ENCODE measurements at places on chromosomes 2 and 18.

DNA sequence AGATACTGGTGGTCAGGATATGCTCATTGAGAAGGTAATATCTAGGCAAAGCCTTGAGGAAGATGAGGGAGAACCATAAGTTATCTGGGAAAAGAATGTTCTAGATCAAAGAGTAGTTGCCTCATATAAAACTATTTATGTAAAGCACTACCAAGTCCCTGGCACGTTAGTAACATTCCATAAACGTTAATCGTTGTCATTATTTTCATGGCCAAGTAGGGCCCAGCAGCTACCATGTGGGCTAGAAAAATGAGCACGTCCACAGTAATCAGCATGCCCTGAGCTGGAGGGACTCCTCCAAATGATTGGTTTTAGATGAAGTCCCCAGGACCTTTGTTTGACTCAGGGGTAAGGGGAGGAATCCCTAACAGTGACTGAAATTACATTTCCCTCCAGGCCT lies 32.7 kb upstream of the AFTPH start:
- no peak for DNase-seq

DNA sequence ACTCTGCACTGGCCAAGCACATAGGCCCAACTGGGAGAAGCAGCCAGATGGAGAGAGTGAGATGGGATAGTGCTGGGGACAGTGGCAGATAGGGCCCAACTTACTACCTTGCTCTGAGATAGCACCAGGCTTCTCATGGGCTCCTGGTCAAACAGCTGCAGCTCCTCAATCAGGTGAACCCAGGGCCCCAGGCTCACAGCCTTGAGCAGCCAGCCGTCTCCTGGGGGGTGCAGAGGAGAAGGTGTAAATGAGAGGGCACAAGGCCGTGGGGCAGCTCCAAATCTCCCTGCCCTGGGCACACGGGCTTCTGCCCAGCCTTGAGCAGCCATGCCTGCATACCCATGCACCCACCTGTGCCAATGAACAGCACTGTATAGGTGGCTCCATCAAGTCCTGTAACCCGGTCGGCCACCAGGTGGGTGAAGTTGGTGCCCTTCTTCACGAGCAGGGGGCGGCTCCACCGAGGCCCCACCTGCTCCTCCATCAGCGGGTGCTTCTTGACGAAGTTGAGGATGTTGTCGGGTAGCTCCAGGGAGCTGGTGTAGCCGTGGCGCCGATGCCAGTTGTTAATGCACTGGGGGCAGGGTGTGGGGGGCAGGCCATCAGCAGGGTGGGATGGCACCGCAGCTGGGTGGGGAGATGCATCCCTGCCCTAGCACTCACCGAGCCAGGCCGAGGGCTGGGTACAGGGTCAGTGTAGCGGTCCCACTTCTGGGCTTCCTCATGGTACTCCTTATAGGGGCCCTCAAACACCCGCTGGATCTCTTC lies 5.9 kb upstream of the ANKRD39 start:
- no peak for DNase-seq

- no peak for DNase-seq
Observed at GRCh38 chr18:471716-472115, 28.8 kb downstream of the COLEC12 start.

DNA sequence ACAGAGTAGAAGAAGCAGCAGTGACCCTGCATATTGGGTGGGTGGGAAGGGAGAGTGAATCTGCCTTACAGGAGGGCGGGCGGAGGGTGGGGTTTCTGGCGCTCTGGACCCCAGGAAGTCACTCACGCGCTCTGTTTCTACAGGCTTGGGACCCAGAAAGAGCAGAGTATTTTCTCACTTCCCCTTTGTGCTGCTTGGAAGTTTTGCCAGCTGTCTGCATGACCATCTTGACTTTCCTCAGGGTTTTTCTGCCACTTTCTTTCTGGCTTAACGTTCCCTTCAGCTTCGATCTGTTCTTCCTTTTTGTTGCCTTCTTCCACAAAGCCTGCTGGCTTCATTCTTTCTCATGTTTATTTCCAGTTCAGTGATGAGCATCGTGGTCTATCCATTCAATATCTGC lies 383.1 kb downstream of the GALR1 start:
- DNase-seq = no peak

DNA sequence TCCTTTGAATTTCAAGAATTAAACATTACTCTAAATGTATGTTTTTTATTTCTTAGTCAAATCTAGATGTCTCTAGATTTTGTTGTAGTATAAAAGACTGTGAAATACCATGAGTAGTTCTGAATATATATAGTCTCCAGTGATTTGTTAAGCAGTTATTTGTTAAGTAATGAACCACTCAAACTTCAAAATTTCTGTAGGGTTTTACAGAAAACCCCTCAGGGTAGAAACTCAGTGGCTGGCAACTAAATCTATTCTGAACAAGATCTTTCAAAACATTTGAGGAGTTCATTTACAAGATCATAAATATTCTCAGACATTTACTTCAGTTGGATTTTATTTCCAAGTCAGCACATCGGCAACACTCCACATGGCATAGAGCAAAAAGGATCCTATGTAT lies 35.8 kb upstream of the ACSL3 start:
- no peak for DNase-seq

GRCh38 chr2:188475945-188476344 lies 184.3 kb downstream of the GULP1 start:
- no peak for DNase-seq
